ENCODE measurements at places on chromosomes 1 and 21.

DNA sequence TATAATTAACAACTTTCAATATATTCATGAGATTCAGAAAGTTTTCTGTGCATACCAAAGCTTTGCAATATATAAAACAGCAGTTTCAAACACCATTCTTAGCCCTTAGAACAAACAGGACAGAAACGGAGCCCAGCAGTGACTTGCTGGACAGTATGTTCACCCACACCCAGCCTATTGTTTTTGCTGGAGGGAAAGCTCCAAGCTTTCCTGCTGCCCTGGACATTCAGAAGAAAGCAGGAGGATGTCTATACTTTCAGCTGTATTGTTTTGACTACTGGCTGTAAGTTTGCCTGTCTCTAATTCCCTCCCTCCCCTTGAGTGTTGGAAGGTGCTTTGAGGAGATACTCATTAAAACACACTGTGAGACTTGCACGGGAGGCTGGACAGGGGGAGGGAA, 9.6 kb downstream of the DENND2C start:
- DNase-seq = no peak

DNA sequence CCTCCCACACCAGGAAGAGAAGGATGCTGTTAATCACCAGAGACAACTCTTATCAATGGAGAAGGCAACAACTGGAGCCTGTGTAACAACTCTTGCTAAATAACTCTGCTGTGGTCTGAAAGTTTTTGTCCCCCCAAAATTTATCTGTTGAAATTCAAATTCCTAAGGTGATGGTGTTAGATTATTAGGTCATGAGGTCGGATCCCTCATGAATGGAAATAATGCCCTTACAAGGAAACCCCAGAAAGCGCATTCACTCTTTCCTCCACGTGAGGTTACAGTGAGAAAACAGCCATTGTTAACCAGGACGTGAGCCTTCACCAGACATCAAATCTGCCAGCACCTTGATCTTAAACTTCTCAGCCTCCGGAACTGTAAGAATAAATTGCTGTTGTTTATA, 141.9 kb upstream of the CXADR start:
- no peak for DNase-seq

GRCh38 chr1:152585586-152585985, 5.3 kb upstream of the LCE3D start:
- no peak for DNase-seq

DNA sequence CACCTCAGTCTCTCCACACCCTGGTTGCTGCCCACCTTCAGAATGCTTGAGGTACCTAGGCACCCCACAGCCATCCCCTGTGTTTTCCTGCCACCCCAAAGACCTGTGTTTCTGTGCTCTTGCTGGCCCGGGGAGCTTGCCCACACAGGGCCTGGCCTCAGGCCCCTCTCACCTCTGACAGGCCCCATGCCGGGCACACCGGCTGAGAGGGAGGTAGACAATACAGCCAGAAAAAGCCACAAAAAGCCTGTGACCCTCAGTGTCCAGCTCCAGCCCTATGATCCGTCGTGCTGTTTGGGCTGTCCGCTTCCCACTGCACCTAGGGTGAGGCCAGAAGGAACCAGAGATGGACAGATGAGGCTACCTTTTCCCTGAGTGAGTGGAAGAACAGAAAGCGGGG, 11.4 kb downstream of the SEMA6C start:
- no peak for DNase-seq

GRCh38 chr1:229696385-229696784, 70.3 kb downstream of the URB2 start:
- no peak for DNase-seq

DNA sequence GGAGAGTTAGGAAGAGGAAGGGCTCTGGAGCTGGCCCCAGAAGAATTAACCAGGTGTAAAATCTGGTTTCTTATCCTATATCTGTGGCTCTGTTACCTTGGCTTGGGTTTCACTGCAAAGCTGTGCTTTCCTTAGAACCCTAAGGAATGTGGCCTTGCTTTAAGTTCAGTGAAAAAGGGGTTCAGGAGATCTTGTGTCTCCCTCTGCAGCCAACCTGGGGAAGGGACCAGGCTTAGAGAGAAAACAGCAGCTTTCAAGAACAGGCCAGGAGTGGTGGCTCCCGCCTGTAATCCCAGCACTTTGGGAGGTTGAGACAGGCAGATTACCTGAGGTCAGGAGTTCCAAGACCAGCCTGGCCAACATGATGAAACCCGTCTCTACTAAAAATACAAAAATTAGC, 16.1 kb upstream of the MYCL start:
- DNase-seq = no peak
